ENCODE measurements at places on chromosomes 11 and 22. TPM values are rescaled to one million over a fixed set of nuclear protein-coding genes. Genes with fewer than 3 reads are reported as not detected.

- peak; percentile 77 for DNase-seq
Measured at GRCh38 chr11:73931039-73931645, 19.7 kb upstream of the DNAJB13 start.

GRCh38 chr22:19457828-19458428 lies 10.4 kb upstream of the C22orf39 start:
- DNase-seq: no peak

DNA sequence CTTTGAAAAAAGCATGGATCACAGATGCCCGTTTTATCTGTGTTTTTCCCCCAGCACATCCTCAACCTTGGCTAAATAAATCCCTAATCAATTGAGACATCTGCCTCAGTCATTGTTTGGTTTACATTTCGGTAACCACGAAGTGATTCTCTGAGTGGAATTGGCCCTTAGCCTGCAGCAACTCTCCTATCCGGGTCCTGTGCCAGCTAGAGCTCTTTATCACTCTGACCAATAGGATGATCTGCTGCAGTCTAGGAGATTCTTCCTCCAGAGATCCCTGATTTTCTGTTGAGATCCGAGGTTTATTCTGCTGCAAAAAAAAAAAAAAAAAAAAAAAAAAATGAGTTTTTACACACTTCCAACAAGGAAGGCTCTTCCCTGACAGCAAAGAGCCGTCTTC lies 137.3 kb downstream of the KCNA4 start:
- DNase-seq: no peak

DNA sequence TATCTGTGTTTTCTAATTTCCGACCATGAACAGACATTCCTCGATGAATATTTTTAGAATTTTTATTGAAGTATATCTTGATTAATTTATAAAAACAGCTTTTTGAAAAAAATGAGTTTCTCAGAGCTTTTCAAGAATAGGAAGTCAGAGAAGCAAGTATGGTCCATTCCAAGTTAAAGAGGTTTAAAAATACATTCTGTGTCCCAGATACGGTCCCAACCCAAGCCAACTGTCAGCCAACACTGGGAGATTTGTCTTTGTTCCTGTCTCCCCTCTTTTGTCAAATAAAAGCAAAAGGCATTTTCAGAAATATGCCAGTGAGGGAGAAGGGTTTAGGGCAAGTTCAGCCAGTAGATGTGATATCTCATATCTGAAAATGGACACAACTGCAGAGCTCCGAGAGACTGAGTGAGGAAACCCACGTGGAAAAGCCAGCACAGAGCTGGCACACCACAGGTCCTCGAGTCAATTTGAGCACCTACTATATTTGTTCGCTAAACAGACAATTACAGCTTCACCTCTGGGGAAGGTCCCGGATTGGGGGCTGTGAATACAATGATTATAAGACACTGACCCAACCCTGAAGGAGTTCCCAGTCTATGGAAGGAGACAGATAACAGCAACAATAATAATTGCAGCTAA lies 59.8 kb downstream of the C11orf91 start:
- DNase-seq: no peak

DNA sequence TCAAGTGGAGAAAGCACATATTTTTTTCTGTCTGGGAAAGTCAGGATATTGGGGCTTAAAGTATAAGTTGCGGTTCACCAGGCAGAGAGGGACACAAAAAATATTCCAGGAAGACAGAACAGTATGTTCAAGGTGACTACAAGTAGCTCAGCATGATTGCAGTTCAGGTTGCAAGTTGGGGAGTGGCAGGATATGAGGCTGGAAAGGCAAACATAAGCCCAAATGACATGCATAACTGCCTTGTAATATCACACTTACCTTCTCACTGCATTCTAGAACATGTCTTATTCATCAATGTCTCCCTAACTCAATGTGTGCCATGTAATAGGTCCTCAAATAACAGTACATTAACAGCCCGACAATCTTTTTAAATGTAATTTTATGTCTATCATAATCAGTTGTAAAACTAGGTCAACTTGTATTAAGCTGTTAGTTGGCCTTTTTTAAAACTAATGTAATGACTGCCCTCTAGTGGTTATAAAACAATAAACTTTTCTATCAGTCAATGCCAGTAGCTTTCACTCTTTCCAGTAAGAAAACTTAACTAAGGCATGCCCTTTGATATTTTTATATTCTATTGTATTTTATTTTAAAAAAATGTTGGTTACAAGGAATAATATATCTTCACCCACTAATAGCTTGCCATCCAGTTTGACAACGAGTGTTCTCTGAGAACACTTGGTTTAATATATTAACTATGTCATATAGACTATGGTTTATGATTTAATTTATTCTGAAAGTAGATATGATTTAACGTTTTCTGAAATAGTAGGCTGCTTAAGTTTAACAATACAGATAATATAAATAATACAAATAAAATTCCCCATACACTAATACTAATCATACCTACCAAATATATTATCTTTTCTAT lies 39.4 kb upstream of the CFAP300 start:
- peak; percentile 70 for DNase-seq

MFNG gene
- total RNA-seq: 0.36 TPM

GRCh38 chr11:119153049-119153818 lies 4.4 kb downstream of the ABCG4 start:
- DNase-seq: no peak

GRCh38 chr22:39953101-39953500 lies 7.1 kb upstream of the TMA7B start:
- no peak for DNase-seq

PIWIL4 gene
- total RNA-seq: 2.7 TPM

- no peak for DNase-seq
Measured at GRCh38 chr11:12109591-12110196, 696 bp upstream of the MICAL2 start.

- DNase-seq: no peak
Measured at GRCh38 chr11:36994208-36994607, 396.2 kb upstream of the RAG2 start.

- DNase-seq: peak; percentile 17
Measured at GRCh38 chr11:76380159-76380976, 564 bp downstream of the THAP12 start.

MYOD1 gene
- total RNA-seq: not detected

GRCh38 chr11:33700063-33700501 lies 544 bp downstream of the C11orf91 start:
- no peak for DNase-seq

GRCh38 chr11:44570411-44571155 lies 5.1 kb downstream of the CD82 start:
- no peak for DNase-seq

FOLH1 gene
- not detected for total RNA-seq

- peak; percentile 59 for DNase-seq
Measured at GRCh38 chr22:20523086-20523983, 15.9 kb downstream of the MED15 start.

DNA sequence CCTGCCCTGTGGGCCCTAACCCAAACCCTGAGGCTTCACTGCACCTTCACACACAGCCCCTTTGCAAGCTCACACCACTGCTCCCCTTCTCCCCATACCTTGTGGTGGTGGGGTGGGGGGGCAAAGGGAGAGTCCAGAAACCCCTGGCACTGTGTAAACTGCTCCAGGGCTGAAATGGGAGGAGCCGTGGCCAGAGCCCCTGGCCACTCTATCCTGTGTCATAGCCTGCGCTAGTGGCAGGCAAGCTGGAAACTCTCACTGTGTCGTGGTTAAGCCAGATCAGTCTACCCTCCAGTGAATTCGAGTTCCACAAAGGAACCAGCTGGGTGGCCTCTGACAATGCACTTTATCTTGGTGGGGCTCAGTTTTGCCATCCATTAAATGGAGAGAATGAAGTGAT lies 8.4 kb upstream of the SYT13 start:
- DNase-seq: no peak

Data from fibroblast of the aortic adventitia (primary cell).